ENCODE measurements at places on chromosomes 12 and 14.

DNA sequence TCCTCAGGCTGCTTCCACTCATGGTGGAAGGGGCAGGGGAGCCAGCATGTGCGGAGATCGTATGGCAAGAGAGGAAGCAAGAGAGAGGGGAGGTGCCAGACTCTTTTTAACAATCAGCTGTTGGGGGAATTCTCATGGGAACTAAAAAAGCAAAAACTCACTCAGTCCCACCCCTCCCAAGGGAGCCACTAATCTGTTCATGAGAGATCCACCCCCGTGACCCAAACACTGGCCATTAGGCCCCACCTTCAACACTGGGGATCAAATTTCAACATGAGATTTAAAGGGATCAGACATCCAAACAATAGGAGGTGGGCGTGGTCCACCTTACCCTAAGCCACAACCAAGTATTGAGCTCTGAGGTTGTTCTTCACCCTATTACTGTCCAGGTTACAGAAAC, 375.1 kb downstream of the GRIN2B start:
- no peak for DNase-seq

GRCh38 chr12:54390668-54391551, 6.4 kb upstream of the ZNF385A start:
- no peak for DNase-seq

GRCh38 chr12:98686603-98687002, 41.5 kb downstream of the APAF1 start:
- no peak for DNase-seq

DNA sequence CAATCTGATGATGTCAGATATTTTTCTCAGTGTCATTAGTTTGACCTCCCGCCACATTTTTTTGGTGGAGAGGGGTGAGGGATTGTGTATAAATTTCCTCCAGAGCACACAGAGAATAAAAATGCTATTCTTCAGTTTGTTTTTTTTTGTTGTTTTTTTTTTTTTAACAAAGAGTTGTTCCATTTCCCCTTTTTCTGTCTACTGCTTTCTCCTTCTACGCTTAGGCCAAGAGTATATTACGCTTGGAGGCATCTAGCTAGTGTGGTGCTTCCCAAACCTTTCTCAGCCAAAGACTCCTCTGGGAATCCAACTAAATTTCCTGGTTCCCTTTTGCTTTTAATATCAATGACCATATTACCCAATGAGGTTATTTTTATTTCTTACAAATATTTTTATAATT, 465.6 kb downstream of the ZFP36L1 start:
- no peak for DNase-seq

- DNase-seq = peak; percentile 55
These were observed 269.7 kb downstream of the RAD51B start for GRCh38 chr14:68089146-68089731.

GRCh38 chr14:98901511-98902205, 370.3 kb downstream of the BCL11B start:
- no peak for DNase-seq

DNA sequence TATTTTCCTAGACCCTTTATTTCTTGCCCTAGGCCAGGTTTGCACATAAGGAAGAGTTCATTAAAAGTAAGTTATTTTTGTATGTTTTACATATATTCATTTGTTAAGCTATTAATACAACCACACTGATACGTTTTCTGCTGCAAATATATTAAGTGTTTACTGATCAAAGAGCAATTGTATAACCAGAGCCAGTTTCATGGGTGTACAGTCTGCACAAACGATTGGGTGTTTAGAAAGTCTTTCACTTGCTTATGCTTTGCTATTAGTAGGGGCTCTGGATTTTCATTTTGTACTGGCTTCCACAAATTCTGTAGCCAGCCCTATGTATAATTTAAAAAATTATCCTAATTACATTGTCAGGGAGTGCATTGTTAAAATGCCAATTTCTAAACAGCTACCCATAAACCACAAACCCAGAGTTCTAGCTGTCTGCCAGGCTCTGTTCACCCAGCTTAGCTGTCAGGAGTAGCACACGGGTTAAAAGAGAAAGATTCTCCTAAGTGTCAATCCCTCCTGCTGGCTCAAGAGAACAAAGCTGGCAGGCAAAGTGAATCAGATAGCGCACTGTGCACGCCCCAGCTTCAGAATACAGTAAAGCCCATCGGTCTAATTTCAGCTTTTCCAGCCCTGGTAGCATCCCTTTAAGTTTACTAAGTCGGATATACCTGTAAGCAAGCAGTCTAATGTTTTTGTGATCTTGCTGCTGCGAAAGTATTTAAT, 151.0 kb upstream of the LMO3 start:
- no peak for DNase-seq

GRCh38 chr14:90061685-90062126, at the start of gene KCNK13:
Gene KCNK13 (plus strand): TSS chr14:90061994. CDS start chr14:90062206, 212 bp downstream.
- peak; percentile 78 for DNase-seq

GRCh38 chr12:127528551-127528950, 738.4 kb upstream of the TMEM132C start:
- no peak for DNase-seq

- DNase-seq = no peak
These were observed 61.9 kb upstream of the VASH1 start for GRCh38 chr14:76699209-76699938.

DNA sequence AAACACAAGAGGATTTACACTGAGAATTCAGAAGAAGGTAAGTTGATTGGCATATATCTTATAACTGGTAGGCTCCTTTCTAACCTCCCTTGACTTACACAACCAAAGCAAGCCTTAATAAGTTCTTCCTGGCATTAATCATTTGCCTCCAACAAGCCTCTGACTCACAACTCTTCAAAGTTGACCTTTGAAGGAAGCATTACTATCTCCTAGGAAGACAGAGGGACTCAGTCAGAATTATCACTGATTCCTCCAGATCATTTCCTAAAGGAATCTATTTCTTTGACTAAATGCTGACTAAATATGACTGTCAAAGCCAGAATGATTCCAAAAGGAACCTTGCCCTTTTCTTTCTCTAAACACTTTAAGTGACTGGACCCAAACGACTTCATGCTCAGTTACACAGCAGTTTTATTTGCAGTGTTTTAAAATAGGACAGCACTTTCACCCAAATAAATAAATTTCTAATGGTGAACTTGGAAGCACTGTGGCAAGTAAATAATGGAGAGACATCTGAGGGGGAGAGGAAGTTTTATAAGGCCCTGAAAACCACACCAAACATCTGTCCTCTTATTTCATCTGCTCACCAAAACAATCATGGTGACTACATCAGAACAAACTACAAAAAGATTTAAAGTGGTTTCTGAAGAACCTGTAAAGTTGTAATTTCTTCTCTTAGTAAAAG, 128.2 kb downstream of the KLHL28 start:
- DNase-seq = no peak

GRCh38 chr12:76299536-76300296, 48.5 kb downstream of the BBS10 start:
- no peak for DNase-seq
